ENCODE measurements at places on chromosomes 1 and 21.

DNA sequence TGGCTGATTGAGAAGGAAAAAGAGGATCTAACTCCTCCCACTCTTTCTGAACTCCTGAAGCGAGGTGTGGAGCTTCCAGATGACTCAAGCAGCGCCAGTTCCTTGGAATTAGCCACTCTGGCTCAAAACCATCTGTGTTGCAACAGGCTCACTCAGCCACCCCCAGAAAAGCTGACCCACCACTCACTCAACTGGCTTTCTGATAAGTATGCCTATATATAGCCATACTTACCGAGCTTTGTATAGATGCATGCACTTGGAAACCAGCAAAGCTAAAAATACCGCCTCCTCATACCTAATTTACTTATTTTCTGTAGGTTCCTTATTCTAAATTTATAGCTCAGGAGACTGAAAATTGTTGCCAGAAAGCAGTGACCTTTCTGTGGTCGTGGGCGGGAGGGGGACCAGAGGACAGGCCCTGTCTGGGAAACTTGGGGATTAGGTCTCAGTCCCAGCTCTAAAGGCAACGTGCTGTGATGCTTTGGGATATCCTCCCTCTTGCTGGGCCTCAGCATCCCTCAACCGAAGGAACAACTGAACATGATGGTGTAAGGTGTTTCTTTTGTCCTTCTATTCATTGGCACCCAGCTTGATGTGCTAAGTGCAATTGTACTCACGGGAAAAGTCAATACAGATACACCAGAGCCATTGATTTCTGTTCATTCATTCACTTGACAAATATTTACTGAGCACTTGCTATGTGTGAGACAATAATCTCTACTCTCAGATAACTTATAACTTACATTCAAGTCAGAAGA is 65.7 kb downstream of the NENF start:
- DNase-seq: peak; percentile 77

DNA sequence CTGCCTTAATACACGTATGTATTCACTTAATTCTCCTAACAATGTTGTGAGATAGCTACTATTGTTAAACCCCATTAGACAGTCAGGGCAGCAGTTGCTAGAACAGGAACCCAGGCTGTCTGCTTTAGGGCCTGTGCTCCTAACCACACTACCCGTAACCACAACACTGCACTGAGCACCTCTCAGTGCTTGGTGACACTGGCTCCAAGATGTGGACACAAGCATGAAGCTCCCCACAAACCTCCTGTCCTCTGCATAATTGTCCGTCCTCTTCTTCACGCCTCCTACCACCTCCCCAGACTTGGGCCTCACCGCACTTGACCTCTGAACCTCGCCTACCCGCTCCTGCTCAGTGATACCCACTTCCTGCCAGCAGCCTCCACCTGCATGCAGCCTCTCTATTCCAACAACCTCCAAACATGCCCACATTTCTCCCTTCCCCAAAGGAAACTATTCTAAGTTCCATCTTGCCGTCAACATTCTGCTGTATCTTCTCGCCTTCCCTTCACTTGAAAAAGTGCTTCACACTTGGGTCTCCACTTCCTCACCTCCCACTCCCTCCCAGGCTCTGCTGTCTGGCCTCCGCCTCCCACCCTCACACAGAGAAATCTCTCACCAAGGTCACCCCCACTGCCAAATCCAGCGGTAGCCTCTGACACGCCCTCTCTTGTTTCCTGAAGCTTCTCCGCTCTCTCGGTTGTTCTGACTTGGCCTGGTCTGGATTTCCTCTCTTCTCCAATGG is 14.6 kb upstream of the AHDC1 start:
- no peak for DNase-seq

GRCh38 chr1:60149251-60149650 is 75.7 kb upstream of the C1orf87 start:
- no peak for DNase-seq

- DNase-seq: no peak
Measured at GRCh38 chr1:225445639-225446594, 18.1 kb upstream of the LBR start.

GRCh38 chr21:42699196-42699595 is 45.8 kb downstream of the PDE9A start:
- DNase-seq: no peak

- DNase-seq: no peak
Measured at GRCh38 chr21:27202301-27202700, 235.4 kb upstream of the ADAMTS5 start.

DNA sequence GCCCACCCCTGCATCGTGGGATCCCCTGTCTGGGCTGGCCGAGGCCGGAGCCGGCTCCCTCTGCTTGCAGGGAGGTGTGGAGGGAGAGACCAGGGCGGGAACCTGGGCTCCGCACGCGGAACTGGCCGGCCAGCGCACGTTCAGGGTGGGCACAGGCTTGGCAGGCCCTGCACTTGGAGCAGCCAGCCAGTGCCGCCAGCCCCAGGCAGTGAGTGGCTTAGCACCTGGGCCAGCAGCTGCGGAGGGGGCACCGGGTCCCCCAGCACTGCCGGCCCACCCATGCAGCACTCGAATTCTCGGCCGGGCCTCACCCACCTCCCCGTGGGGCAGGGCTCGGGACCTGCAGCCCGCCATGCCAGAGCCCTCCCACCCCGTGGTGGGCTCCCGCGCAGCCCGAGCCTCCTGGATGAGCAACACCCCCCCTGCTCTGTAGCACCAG is 422.6 kb downstream of the AMY1C start:
- DNase-seq: no peak

GRCh38 chr21:38179511-38179910 is 77.3 kb upstream of the KCNJ15 start:
- DNase-seq: no peak

DNA sequence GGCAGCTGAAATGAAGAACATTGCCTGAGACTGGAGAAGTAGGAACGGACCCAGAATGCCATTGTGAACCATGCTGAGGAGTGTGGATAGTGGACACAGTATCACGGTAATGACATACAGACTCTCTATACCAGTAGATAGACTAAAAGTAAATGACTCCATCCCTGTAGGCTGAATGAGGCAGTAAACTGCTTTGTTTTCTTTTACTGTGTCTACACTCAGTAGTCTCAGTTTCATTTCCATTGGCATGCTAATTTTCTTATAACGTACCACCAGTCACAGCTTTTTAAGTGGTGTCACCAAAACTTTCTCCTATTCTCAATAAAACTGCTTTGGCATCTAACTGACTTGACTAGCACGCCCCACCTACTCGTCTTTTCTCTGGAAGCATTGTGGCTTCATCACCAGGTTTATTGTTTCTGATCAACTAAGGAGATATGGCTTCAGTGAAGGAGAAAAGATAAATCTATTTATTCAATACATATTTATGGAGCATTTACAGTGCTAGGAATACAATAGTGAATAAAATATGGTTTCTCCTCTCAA is 8.4 kb upstream of the ZNF697 start:
- DNase-seq: no peak

- no peak for DNase-seq
Measured at GRCh38 chr1:234123867-234124266, 219.4 kb downstream of the SLC35F3 start.

DNA sequence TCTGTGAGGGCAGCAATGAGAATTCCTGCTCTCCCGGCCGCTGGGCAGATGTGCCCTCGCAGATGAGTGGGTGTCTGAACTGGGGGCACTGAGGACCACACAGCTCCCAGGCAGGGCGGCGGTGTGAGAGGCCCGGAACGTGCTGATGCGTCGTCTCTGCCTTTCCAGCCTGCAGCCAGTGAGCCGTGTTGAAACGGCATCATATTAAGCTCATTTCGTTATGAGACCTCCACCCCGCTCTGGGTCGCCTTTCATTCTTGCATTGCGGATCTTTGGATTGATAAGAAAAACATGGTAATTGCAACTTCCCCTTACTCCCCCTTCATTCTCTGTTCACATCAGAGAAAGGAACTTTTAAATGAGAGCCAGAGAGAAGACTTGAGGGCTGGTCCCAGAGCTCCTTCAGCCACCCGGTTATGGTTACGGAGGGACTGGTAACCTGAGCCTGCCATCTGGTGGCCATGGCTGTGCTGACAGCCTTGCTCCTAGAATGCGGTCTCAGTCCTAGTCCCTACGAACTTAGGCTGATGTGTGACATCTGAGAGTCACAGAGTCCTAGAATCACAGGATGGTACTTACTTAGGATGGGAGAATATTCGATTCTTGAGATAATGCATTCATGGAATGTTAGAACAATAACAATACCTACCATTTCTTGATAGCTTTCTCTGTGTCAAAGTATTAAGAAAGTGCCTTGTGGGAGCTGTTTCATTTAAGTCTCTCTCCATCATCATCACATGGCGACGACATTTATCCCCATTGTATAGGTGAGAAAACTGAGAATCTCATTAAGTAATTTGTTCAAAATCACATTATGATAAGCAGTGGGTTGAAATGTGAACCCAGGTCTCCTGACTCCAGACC is 271.0 kb downstream of the TRABD2B start:
- DNase-seq: peak; percentile 66

- peak; percentile 37 for DNase-seq
Measured at GRCh38 chr1:15848143-15848928, 829 bp downstream of the SPEN start.

- DNase-seq: no peak
Measured at GRCh38 chr1:110310300-110310699, 28.9 kb upstream of the RBM15 start.

GRCh38 chr1:190243056-190243455 is 234.6 kb downstream of the BRINP3 start:
- DNase-seq: no peak

DNA sequence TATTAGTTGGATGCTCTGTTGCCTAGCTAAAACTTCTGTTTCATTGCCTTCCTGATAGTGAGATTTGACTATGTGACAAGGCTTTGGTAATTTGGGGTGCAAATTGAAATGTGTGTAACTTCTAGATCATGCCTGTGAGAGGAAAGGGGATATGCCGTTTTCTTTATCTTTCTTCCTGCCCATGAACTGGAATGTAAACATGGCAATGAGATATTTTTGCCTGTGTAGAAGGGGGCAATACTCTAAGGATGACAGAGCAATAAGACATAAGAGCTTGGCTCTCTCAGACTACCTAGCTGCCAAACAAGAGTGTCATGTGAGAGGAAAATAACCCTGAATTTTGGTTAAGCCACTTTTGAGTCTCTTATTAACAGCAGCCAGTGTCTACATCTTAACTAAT is 49.7 kb downstream of the RAP1A start:
- no peak for DNase-seq

DNA sequence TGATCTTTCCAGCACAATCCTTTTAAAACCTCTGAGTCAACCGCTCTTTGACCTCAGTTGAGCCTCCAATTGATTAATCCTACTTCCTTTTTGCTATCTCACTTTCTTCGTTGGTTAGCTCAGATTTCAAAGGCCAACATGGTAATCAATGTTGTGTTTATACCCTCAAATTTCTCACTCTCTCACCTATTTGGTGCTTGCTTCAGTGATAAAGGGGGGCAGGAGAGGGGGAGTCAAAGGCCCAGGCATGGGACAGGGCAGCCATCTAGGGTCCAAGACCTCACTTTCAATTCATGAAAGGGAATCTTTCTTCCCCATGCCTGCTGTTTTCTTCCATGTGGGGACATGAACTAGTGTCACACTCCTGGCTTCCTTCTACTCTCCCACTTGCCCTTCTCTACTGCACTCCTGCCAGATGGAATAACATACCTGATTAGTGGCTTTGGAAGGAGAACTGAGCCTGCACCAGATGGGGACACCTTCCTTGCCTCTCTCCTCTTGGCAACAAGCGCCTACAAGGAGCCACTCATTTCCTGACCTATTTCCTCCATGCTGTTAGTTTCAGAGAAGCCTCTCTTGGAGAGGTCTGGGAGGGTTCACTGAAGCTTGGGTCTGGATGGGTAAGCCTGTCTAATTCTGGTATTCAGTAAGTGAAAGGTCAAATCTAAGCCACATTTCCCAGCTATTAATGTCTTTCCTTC is 73.3 kb upstream of the ARHGAP29 start:
- no peak for DNase-seq

DNA sequence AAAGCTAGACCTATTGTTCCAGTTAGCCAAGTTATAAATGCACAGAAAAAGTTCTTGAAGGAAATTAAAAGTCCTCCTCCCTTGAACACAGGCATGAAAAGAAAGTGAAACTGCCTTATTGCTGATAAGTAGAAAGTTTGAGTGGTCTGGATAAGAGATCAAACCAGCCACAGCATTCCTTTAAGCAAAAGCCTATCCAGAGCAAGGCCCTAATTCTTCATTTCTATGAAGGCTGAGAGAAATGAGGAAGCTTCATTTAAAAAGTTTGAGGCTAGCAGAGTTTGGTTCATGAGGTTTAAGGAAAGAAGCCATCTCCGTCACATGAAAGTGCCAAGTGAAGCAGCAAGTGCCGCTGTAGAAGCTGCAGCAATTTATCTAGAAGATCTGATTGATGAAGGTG is 2.7 kb upstream of the SSX2IP start:
- peak; percentile 42 for DNase-seq

GRCh38 chr1:204663644-204664383 is 21.7 kb downstream of the LRRN2 start:
- DNase-seq: no peak

DNA sequence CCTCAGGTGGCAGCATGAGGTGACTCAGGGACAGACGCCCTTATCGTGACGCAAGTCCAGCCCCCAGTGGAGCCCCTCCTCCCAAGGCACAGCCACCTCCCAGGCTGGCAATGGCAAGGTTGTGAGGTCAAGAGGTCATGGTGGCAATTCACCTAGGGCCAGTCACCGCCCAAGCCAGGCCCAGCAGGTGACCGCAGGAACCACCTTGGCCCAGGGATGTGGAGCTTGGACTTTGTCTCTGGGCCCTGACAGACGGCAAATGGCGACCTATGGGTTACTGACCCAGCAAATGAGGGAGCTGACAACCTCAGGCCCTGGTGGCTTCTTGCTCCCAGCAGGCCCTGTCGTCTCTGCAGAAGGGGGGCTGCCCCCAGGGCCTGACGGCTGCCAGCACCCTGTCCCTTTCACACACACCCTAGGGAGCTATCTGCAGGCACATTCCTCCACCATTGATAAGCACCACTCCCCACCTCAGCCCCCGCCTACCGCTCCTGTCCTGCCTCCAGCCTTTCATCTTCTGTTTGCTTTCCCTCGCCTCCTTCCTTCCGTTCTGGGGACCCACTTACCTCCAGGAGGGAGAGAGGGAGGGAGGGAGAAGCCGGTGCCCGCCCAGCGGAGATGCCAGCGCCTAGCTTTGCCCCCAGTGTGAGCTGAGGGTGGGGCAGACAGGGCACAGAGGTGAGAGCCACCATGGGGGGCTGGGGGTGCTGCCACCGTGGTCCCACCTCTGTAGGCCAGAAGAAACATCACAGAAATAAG is 12.1 kb downstream of the EPHA2 start:
- DNase-seq: no peak

- no peak for DNase-seq
Measured at GRCh38 chr21:34675871-34676270, 7.1 kb downstream of the CLIC6 start.

Measured in fibroblast of villous mesenchyme (primary cell).